Stimulated activated CD4-positive, alpha-beta T cell treated with anti-CD3 and anti-CD28 coated beads, TNF-alpha, amount 100 ng/mL, for 1 hour (primary cell): ENCODE measurements at places on chromosomes 4 and X.

DNA sequence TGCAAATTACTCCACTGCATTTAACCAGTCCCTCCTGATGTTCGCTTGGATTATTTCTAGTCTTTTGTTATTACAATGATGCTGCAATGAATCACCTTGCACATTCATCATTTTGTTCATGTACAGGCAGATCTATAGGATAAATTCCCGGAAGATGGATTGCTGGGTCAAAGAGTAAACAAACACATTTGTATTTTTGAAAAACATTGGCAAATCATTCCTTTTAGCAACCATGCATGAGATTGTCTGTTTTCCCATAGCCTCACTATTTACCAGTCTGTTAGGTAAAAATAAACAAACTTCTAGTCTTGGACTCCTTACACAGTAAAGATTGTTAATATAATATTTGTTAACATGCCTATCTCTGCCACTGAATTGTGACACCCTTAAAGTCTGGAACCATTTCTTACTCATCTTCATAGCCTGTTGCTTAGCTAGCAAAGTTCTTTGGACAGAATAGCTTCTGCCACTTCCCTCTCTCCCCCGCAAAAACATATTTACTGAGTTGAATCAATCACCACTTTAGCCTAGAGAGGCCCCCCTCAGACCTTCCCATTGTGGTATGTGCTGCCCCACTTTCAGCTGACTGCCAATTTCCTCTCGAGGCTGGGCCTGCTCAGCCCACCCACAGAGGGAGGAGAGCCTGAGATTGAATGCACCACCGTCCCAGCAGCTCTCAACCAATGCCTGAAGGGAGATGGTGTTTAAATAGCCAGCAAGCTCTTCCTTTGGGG is 108.4 kb upstream of the ATXN3L start:
- DNase-seq = no peak

DNA sequence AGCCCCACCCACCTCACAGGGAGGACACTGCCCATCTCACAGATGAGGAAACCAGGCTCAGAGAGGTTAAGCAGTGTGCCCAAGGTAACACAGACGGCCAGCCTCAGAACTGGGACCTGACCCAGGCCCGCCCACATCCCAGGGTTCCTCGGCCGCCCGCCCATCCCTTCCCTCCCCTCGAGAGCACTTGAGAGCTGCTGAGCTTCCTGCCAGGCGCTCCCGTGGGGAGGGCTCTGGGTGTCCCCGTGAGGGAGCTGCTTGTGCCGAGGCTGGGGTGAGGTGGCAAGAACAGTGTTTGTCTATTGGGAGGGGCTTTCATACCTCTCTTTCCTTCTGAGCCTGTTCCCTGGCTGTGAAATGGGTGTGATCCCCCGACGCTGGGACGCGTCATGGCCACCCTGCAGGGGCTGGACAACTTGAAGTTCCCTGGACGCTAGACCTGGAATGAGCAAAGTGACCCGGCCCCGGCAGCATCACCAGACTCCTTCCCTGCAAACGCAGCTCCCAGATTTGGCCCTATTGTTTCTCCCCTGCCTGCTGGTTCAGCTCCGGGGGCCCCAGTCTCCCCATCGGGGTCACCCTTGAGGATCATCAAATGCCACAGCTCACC is 204.9 kb downstream of the AFAP1 start:
- DNase-seq = no peak

- no peak for DNase-seq
Measured at GRCh38 chr4:108804648-108805273, 41.9 kb upstream of the ETNPPL start.

DNA sequence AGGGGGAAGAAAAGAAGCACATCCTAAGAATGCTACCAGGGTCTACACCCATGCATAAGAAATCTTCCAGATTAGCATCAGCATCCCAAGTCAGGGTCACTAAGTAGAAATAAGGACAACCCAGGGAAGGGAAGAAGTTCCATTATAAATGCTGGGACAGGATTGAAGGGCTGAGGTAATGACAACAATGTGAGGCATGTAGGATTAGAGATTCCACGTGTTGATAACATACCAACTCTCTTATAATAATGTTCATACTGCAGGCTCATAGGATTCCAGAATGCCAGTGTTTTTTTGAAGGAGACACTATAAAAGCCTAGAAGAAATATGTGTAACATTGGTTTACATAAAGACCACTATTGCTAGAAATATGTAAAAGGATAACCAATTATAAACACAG is 201.2 kb downstream of the MID1IP1 start:
- DNase-seq = no peak

- no peak for DNase-seq
Measured at GRCh38 chrX:112785344-112785743, 55.3 kb downstream of the AMOT start.

DNA sequence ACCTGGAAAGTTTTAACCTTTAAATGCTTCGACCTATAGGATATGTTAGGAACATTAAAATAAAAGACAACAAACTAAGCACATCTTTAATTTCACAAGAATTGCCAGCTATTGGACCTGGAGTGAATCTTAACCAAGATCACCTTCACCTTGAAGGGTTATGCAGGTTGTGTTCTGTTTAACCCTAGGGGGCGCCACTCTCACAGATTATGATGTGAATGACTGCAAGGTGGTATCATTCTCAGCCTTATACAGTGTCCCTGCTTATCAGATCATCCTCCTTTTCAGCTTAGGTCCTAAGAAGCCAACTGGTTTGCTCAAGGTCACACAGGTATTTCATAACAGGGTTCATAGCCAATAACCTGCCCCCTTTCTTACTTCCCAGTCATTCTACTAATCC is 23.5 kb downstream of the INTS6L start:
- no peak for DNase-seq
